Activated CD4-positive, alpha-beta memory T cell treated with anti-CD3 and anti-CD28 coated beads, Interleukin-2, amount 10 ng/mL, durations not matched to agents 7 days and 5 days (primary cell): ENCODE measurements at places on chromosomes 1 and 21. TPM values are rescaled to one million over a fixed set of nuclear protein-coding genes. Genes with fewer than 3 reads are reported as not detected.

CASQ2 gene
- not detected for total RNA-seq

CHIT1 gene
- 0.15 TPM for total RNA-seq

C2CD2 gene
- total RNA-seq, result 6.3 TPM

KCNC4 gene
- 8.1 TPM for total RNA-seq

IL19 gene
- total RNA-seq, result not detected

ARHGAP29 gene
- 0.05 TPM for total RNA-seq

NFIA gene
- total RNA-seq, result 2.4 TPM

LRRC71 gene
- not detected for total RNA-seq

KISS1 gene
- total RNA-seq, result not detected

PARS2 gene
- total RNA-seq, result 3.3 TPM

FAM72D gene
- total RNA-seq, result 18.2 TPM

IL10 gene
- total RNA-seq, result 0.73 TPM

CHIA gene
- total RNA-seq, result not detected

KCND3 gene
- total RNA-seq, result not detected

AMPD2 gene
- total RNA-seq, result 110 TPM

IL23R gene
- total RNA-seq, result 5.0 TPM

MAP3K6 gene
- total RNA-seq, result 10.5 TPM

S100B gene
- not detected for total RNA-seq

AMY1B gene
- total RNA-seq, result not detected

NOS1AP gene
- 0.08 TPM for total RNA-seq

CDC7 gene
- total RNA-seq, result 28.1 TPM

LY9 gene
- 49.9 TPM for total RNA-seq
